Fibroblast of skin of left biceps (primary cell): ENCODE measurements at places on chromosomes 13 and 19.
A peak's percentile ranks its signal among the peaks of the same experiment; 100 is the strongest.

GRCh38 chr13:50713523-50714248 is 129.8 kb downstream of the DLEU7 start:
- DNase-seq, result peak; percentile 73

- no peak for DNase-seq
These were observed 8.8 kb downstream of the ZSCAN22 start for GRCh38 chr19:58335630-58336029.

- DNase-seq, result no peak
These were observed 752 bp downstream of the RPL18A start for GRCh38 chr19:17860331-17860992.

GRCh38 chr13:98892821-98893220 is 85.0 kb downstream of the DOCK9 start:
- no peak for DNase-seq

DNA sequence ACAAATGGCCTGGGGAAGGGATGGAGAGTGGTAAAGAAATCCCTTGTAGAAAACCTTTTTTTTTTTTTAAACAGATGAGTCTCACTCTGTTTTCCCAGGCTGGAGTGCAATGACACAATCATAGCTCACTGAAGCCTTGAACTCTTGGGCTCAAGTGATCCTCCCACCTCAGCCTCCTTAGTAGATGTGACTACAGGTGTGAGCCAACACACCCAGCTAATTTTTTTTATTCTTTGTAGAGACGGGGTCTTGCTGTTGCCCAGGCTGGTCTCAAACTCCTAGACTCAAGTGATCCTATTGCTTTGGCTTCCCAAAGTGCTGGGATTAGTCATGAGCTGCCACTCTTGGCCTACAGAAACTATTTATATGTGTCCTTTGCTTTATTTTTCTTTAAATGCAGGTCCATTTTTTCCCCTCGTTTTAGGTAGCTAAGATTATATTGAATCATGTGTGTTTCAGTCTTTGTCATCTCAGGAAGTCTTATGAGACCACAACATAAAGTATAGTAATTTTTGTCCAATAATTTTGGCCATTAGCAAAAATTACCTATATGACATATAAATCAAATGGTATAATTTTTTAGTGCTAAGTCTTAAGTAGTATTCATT is 10.5 kb downstream of the LPAR6 start:
- no peak for DNase-seq

DNA sequence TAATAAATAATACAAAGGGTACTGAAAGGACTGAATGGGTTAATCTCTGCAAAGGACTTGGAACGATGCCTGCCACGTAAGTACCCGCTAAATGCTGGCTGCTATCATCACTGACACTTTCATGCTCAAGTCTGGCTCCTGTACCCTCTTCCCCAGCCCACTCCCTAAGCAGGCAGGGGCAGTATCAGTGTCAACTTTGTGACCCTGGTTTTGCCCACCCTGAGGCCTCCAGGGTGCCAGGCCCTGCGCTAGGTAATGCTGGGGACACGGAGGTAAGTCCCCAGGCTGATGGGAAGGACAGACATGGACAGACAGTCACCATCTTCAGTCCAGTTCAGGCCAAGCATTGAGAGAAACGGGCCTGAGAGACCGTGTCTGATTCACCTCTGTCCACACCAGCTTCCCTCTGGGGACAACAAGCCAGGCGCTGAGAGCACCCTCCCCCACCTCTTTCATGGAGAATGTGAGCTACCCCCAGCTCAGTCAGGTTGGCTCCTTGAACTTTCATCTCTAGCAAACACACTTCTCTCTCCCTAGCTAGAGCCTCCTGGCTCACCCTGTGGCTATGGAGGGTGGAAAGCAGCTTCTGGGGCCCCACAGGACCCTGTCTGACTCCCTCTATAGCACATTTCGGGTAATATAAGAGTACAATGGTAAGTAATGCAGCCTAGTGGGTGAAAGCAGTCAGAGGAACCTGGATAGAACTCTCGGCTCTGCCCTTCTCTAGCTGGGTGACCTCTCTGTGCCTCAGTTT is 800 bp downstream of the ETFB start:
- no peak for DNase-seq

DNA sequence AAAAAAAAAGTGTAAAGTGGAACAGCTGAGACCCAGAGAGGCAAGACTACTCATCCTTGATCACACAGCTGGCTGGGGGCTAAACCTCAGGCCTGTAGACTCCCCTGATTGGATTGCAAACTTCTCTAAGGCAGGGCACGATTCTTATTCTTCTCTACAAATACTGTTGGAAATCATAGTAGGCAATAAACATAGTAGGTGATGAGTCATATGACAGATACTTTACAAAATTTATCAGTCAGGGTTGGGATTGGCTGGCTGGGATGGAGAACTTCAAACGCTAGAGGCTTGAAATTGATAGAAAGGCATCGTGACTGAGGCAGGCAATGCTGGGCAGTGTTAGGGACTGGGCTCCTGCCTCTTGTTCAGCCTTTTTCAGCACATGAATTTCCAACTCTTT is 5.9 kb upstream of the MATK start:
- DNase-seq, result no peak

DNA sequence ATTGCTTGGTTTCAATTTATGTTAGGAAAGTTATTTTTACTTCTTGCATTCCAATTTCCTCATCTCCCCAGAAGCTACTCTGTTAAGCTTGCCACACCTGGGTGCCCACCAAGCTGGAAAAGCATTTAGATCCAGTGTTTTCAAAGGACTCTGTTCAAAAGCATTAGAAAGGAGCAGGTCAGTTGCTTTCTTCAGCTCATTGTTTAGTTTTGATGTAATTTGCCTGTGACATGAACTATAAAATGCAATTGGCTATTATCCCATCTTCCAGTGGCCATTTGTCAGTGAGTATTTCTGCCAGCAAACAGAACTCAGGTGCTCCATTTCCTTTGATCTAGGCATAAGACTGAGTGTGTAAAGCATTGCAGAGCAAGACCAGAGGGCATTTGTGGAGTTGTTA is 46.7 kb upstream of the RNF113B start:
- DNase-seq, result no peak

DNA sequence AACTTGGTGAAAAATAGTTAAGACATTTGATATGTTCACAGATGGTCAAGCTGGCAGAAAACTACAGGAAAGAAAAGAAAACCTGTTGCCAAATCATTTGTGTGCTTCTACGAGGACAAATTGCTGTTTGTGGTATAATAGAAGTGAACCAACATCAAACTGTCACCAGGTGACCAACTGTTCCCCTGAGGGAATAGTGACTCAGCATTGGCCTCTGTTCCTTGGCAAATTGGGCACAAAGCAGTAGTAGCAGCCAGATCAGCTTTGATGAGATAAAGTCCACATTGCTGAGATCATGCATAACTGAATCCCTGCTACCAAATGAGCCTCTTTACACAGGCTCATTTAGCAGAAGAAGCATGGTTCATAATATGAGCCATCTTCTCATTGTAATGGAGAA is 103.5 kb downstream of the POSTN start:
- no peak for DNase-seq

GRCh38 chr19:29526730-29527499 is 1.1 kb downstream of the VSTM2B start:
- DNase-seq, result no peak

DNA sequence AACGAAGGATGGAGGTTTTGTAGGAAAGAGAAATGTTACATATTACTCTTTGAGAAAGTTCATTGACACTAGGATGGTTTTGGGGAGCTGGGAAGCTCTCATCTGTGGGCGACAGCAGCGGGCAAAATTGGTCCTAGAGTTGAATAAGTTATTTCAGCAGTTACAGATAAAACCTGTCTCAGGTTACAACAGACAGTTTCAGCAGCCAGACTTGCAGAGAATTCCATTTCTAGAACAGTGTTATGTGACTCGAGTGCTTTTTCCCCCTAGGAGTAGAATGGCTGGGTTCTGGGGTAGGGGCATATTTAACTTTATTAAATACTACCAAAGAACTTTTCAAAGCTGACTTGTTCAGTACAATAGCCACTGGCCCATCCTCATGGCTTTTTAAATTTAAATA is 46.7 kb upstream of the UBL3 start:
- DNase-seq, result no peak

GRCh38 chr19:30653646-30654386 is 281.6 kb downstream of the ZNF536 start:
- DNase-seq, result no peak

- DNase-seq, result no peak
These were observed 168.6 kb downstream of the SUCLA2 start for GRCh38 chr13:47832458-47832972.

GRCh38 chr13:84553227-84553626 is 671.0 kb upstream of the SLITRK1 start:
- DNase-seq, result no peak

GRCh38 chr19:11880598-11880997 is 7.0 kb upstream of the ZNF69 start:
- no peak for DNase-seq

GRCh38 chr13:67281466-67281865 is 51.3 kb upstream of the PCDH9 start:
- no peak for DNase-seq

DNA sequence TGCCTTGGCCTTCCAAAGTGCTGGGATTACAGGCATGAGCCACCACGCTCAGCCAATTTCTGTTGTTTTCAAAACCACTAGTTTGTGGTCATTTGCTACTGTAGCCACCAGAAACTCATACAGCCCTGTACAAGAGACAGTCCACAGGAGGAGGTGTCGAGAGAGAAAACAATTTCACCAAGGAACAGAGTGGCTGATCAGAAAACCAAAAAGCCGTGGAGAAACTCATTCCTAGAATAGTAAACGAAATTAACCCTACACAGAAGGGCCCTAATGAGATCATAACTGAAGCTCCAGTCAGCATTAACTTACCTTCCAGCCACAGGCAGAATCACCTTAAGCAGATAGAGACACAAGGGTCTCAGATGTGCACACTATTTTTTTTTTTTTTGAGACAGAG is 3.8 kb upstream of the CCDC124 start:
- no peak for DNase-seq

DNA sequence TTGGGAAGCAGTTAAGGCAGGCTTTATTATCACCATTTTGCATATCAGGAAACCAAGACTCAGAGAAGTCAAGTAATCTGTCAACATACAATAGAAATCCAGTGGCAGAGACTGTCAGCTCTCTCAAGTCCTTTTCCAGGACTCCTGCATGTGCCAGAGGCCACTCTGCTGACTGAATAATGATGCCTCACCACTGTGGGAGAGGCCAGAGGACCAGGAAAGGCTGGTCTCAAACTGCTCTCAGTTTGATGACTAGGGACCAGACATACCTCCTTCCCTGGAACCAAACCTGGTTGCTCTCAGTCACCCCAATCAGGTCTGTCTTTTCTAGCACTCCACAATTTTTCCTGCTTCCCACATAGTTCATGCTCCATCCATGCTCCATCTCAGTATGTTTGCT is 8.0 kb downstream of the RNASEH2B start:
- DNase-seq, result no peak

- DNase-seq, result no peak
These were observed 1.2 kb upstream of the CEACAM4 start for GRCh38 chr19:41627966-41628675.

DNA sequence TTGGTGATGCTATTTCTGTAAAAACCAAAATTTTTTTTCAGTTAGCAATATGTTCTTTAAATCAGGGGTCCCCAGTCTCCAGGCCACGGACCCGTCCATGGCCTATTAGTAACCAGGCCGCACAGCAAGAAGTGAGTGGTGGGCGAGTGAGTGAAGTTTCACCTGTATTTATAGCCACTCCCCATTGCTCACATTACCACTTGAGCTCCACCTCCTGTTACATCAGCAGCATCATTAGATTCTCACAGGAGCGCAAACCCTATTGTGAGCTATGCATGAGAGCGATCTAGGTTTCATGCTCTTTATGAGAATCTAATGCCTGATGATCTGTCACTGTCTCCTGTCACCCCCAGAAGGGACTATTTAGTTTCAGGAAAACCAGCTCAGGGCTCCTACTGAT is 58.9 kb upstream of the SLC7A1 start:
- no peak for DNase-seq

DNA sequence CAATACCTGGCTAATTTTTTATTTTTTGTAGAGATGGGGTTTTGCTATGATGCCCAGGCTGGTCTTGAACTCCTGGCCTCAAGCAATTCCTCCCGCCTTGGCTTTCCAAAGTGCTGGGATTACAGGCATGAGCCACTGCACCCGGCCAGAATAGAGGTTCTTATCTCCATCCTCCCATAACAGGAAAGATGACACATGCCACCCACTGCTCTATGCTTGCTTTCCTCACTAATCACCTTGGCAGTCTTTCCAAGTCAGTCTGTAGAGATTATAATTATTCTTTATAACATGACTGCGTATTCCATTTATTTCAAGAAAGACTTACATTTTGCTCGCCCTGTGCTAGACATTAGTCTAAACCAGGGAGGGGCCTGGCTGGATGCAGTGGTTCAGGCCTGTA is 6.7 kb downstream of the VAV1 start:
- DNase-seq, result no peak

- no peak for DNase-seq
These were observed at the start of gene UNC13A for GRCh38 chr19:17687857-17688784. Gene UNC13A (minus strand): TSS chr19:17688354. CDS start chr19:17688199, 155 bp downstream.

- no peak for DNase-seq
These were observed 514 bp downstream of the PCID2 start for GRCh38 chr13:113207890-113208420.

DNA sequence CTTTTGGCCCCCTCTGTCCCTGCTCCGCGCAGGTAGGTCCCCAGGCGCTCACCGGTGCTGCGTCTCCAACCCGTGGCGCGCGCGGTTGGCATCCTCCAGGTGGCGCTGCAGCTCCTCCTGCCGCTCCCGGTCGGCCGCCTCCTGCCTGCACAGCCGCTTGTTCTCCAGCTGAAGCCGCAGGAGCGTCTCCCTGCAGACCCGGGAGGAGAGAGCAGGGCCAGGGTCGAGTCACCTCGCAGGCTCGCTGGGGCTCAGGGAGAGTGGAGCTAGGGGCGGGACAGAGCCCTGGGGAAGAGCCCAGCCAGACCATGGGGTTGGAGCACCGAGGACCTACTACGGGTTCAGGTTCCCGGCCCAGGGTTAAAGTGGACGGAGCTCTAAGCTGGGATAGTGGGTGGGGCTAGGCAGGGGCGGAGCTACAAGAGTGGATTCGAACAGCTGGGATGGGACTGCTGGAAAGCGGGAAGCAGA is 9.3 kb downstream of the HOOK2 start:
- no peak for DNase-seq

DNA sequence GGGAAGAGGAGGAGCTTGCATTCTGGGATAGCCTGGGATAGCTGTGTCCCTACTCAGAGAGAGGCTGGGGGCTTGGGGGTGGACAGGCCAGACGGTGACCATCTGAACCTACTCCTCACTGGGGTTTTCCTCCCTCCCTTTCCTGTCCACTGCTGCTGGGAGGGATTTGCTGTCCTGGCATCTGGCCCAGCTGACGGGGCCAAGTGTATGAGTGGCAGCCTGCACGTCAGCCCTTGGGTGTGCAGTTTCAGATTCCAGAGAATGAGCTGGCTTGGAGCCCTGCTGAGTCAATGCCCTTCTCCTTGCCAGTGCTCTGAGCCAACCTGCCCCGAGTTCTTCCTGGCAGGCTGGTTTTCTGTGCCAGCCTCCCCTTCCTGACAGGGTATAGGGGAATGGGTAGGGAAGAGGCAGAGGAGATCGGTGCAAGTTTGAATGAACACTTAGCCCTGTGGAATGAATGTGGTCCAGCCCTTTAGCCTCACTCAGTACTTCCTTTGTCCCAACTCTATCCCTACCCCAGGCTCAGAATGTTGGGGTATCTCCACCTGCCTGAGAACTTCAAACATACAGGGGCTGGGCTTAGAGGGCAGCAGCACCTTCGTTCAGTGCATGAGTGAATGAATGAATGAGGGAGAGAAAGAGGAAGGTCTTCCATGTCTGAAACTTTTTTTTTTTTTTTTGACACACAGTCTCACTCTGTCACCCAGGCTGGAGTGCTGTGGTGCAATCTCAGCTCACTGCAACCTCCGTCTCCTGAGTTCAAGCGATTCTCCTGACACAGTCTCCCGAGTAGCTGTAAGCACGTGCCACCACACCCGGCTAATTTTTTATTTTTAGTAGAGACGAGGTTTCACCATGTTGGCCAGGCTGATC is 1.8 kb upstream of the ANGPTL4 start:
- DNase-seq, result peak; percentile 82
